A549 treated with CpdA at 1 μM for 4 hours (cell line): ENCODE measurements at places on chromosomes 3 and 15. TPM values are rescaled to one million over a fixed set of nuclear protein-coding genes. Genes with fewer than 3 reads are reported as not detected.

The CISH gene
- total RNA-seq: 0.46 to 0.78 TPM (median 0.66 TPM) in 5 replicates

The SMAD3 gene
- total RNA-seq: 154 to 225 TPM (median 208 TPM) in 5 replicates

The CCR5 gene
- not detected in 5 replicates for total RNA-seq

The RFTN1 gene
- total RNA-seq: 3.2 to 4.0 TPM (median 3.7 TPM) in 5 replicates

The PP2D1 gene
- not detected in 5 replicates for total RNA-seq

The VEPH1 gene
- total RNA-seq: 0.07 to 0.10 TPM in 2 of 5 replicates, not detected in the others

The SLC51B gene
- total RNA-seq: 10.3 to 14.3 TPM (median 12.6 TPM) in 5 replicates

The SOX14 gene
- not detected in 5 replicates for total RNA-seq

The BTD gene
- 15.5 to 21.1 TPM (median 16.8 TPM) in 5 replicates for total RNA-seq

The HES1 gene
- 11.7 to 15.4 TPM (median 14.3 TPM) in 5 replicates for total RNA-seq

The CLDN1 gene
- total RNA-seq: 26.4 to 33.5 TPM (median 29.0 TPM) in 5 replicates

The ISG20 gene
- total RNA-seq: 41.7 to 47.3 TPM (median 46.1 TPM) in 5 replicates

The CFAP100 gene
- not detected in 5 replicates for total RNA-seq

The FES gene
- total RNA-seq: 0.74 to 1.0 TPM (median 0.86 TPM) in 5 replicates

The LIPC gene
- 0.11 to 0.21 TPM in 2 of 5 replicates, not detected in the others for total RNA-seq

The ZNF717 gene
- 2.5 to 3.9 TPM (median 3.0 TPM) in 5 replicates for total RNA-seq

The SYNPR gene
- total RNA-seq: not detected in 5 replicates

The MEX3B gene
- total RNA-seq: 4.3 to 6.4 TPM (median 4.7 TPM) in 5 replicates

The CPB1 gene
- total RNA-seq: not detected in 5 replicates

The PRR20G gene
- 0.05 to 0.21 TPM (median 0.13 TPM) in 4 of 5 replicates, not detected in the other for total RNA-seq

The FBXO40 gene
- not detected in 5 replicates for total RNA-seq

The MYRIP gene
- total RNA-seq: 0.03 to 0.07 TPM in 2 of 5 replicates, not detected in the others

The STRIT1 gene
- total RNA-seq: not detected in 5 replicates

The CAND2 gene
- 0.31 to 0.50 TPM (median 0.37 TPM) in 5 replicates for total RNA-seq

The PTPRG gene
- 1.9 to 2.7 TPM (median 2.6 TPM) in 5 replicates for total RNA-seq

The ZBTB20 gene
- 0.58 to 1.1 TPM (median 0.73 TPM) in 5 replicates for total RNA-seq

The DPPA4 gene
- not detected in 5 replicates for total RNA-seq

The FBLN2 gene
- total RNA-seq: 1.6 to 3.3 TPM (median 2.4 TPM) in 5 replicates
